ENCODE measurements at places on chromosomes 3 and 15.

DNA sequence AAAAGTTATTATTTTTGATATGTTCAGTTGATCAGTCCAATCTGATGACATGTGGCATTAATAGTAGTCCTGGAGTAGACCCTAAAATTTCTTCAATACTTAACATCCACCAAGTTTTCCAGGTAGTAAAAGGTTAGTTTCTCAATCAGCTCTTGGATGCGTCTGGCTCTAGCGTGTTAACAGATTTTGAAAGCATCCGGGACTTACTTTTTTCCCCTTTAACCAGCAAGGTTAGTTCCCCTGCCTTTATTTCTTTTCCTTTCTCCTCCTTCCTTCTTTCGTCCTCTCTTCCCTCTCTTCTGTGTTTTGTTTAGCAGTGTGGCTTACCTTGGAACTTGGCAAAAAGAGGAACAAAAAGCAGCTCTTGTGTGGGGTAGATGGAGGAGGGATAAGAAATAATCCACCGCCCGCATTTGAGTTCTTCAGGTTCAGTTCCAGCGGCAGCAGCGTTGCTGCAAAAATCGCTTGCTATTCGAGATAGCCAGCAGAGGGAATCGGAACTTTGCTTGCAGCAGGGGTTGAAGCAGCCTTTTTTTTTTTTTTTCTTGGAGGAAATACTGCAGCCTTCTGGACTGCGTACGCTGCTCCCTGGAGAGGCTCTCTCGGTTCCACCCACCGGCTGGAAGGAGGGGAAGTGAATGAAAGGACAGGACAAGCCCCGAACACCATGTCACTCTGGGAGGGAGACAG, at the start of gene RBMS3:
Gene RBMS3 (plus strand): TSS at position 668 of the 690 bp plus-strand sequence.
- no peak for DNase-seq

DNA sequence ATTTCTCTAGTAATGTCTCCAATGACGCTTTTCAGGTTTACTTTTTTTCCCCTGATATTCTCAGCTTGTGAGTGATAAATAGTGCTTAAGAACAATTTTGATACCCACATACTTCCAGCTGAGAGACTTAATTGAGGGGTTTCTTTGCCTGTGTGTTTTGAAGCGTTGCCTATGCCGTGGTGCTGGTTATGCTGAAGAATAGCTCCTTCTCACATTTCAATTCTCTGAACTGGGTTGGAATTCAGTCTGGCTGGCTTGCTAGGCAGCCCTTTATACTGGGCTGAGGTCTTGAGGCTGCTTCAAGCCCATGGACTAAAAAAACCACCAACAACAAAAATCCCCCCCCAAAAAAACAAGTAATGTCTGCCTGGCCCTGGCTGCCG, 87.4 kb downstream of the CHST2 start:
- DNase-seq = no peak

GRCh38 chr15:64938192-64938591, 26.5 kb downstream of the ANKDD1A start:
- no peak for DNase-seq

GRCh38 chr3:19190126-19190525, 41.8 kb downstream of the KCNH8 start:
- DNase-seq = no peak

GRCh38 chr15:76470691-76471090, 134.1 kb downstream of the ISL2 start:
- DNase-seq = no peak

DNA sequence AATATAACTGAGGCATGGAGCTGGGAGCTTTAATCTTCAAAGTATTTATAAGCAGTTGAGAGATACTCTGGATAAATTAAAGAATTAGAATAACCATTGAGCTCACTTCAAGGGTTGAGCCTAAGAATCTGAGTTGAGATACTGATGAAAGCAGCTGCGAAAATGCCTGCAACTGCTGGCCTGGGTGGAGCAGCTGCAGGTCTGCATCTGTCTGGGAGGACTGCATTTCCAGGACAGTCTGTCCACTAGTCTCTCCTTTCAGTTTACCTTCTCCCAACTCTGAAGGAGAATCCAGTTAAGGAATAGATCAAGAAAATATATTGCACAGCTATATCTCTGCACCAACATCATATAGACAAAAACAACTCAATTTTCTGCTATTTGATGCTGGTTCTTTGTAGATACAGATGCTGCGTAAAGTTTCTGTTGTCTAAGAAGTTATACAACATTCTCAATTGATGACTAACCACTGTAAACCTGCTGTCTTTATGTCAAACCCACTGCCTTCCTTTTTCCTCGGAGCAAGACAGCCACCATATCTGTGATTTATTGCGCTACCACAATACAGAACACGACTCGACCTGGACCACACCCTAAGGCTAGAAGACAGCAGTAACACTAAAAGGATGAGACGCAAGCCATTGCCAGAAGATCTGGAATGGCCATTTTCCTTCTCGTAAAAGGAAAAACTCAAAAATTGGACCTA, 245.1 kb downstream of the MAGI1 start:
- DNase-seq = no peak

DNA sequence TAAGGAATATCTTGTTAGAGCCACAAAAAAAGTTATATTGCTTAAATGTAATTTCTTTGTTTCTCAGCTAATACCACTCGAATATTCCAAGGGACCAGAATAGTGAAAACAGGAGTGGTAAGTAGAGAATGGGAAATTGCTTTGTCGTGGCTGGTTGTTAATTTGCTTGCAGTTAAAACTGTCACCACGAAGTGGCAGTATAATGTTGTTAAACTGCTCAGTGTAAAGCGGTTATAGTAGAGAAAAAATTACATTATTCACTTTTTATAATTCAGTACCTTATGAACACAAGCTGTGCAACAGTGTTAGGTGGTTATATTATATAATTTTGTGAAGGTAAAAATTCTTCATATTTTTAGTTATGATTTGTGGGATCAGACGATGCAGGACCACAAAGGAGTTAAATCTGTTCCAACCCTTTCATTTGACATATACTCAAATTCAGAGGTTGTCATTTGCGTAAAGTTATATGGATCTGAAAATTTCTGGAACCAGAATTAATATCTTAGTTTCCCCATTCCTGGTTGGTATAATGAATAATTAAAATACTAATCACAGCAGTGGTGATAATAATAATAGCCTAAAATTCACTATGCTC, 171.8 kb downstream of the FEZF2 start:
- no peak for DNase-seq

DNA sequence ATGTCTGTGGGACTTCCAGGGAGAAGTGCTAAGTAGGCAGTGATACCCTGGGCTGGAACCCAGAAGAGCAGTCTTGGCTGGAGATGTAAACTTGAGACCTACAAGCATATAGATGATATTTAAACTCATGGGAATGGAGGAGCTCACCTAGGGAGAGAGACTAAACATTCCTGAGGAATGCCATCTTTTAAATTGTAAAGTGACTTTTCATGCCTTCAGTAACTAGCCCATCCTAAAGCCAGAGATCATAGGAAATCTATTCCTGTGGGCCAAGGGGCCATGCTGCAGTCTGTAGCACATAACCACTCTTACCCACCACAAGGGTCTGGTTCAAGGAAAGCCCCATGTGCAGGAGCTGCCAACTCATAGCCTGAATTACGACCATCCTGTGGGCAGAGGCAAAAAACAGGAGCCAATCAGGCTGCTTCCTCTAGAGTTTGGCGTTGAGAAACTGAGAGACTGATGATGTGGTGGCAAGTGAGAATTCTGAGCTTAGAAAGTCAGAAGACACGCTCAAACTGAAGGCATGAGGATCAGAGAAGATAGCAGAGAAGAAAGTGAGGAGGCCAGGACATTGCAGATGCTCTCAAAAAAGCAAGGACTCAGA, 37.5 kb downstream of the CTDSPL start:
- no peak for DNase-seq

- DNase-seq = no peak
Observed at GRCh38 chr3:182133752-182134151, 422.0 kb downstream of the SOX2 start.

GRCh38 chr15:51108933-51109550, 14.3 kb upstream of the TNFAIP8L3 start:
- DNase-seq = no peak
